Fibroblast of lung (primary cell): ENCODE measurements at places on chromosomes 7 and 10.
A peak's percentile ranks its signal among the peaks of the same experiment; 100 is the strongest.

- DNase-seq: no peak
Measured at GRCh38 chr7:23894892-23895569, 185.0 kb downstream of the STK31 start.

GRCh38 chr7:110762546-110763225 lies 328.2 kb upstream of the LRRN3 start:
- peak; percentile 42 for DNase-seq

DNA sequence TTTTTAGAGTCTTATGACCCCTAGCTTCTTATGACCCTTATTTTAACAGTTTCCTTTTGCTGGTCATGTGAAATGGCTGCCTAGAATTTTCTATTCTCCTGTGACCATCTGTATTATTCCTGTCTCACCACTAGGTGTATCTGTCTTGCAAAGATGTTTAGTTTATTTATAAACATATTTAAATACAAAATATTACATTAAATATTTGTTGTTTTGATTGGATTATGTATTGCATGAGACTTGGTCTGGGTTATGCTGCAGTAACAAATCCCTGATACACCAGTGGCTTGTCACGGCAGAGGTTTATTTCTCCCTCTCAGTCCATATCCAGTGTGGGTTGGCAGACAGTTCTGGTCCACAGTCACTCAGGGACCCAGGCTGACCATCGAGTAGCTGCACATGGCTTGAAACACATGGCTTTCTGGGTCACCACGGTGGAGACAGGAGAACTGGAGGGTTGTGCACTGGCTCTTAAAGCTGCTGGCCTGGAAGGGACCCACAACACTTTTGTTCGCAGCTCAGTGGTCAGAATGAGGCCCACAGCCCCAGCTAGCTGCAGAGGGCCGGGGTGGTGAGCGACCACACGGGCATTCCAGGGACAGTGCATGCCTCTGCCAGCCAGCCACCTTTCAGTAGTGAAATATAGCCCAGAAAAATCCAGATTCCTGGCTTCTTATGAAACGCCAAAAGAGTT lies 7.4 kb downstream of the RASSF4 start:
- DNase-seq: no peak

- DNase-seq: no peak
Measured at GRCh38 chr10:5662708-5663579, 3.5 kb downstream of the ASB13 start.

DNA sequence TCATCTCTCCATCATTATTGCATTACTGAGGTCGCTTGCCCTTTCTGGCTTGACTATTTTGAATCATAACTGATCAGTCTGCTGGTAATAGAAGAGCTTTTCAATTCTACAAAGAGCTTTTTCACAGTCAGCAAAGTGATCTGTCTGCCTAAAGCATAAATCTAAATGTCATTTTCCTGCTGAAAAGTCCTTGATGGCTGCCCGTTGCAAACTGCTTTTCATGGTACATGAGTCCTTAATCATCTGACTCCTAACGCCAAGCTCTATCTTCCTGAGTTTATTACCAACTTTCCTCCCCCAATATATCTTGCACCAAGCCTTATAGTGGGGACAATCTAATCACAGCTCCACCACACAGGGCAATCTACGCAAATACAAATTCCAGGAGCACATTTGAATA lies 39.8 kb downstream of the THSD7A start:
- no peak for DNase-seq

GRCh38 chr10:121171825-121172787 lies 320.9 kb downstream of the WDR11 start:
- DNase-seq: no peak

DNA sequence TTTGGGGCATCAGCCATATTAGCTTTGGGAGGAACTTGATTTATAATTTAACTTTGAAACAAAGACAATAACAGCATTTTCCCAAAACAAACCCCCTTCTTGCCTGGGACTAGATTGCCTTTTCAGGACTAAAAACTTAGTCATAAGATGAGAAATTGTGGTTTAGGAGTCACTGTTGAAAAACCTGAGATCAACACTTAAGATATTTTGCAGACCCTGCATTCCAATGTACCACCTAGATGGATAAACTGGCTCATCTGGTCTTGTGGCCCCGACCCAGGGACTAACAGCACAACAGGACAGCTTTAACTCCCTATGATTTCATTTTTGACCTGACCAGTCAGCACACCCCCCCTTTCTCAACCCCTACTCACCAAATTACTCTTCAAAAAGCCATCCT lies 1165.4 kb downstream of the XPNPEP1 start:
- peak; percentile 61 for DNase-seq

- DNase-seq: peak; percentile 57
Measured at GRCh38 chr7:44184206-44184872, 4.9 kb downstream of the GCK start.
